ENCODE measurements at places on chromosomes 16 and 17.

DNA sequence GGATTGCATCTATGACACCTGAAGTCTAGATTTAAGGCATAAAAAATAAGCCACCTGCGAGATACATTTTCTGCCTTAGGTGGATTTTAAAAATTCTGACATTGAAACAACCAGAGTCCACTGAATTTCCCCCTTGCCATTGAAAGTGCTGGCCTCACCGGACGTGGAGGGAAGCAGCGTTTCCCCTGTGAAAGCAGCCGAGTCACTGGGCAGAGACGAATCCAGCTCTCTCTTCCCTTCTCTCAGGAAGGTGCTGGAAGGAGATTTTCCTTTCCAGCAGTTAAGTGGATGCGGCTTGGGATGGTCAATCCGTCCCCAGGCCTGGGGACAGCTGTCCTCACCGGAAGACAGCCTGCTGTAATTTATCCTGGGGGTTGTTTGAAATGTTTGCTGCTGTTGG is 270.9 kb upstream of the FOXF1 start:
- no peak for DNase-seq

DNA sequence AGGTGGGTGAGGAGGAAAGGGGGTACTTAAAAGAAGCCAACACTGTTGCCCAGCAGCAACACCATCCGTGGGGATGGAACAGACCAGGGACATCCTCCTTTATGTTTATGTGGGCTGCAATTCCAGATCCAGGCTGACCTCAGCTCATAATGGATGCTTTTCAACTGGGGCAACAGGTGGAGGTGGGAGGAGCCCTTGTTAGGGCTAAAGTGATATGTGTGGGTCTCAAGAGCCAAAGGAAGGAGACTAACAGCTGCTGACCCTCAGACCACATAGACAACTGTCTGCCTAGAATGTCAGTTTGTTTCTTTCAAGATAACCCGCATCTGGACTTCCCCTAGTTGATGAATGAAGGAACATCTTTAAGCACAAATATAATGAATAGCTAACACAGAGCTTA is 2.0 kb upstream of the INPP5K start:
- DNase-seq: no peak

GRCh38 chr16:8516471-8516870 is 73.8 kb downstream of the TMEM114 start:
- no peak for DNase-seq

DNA sequence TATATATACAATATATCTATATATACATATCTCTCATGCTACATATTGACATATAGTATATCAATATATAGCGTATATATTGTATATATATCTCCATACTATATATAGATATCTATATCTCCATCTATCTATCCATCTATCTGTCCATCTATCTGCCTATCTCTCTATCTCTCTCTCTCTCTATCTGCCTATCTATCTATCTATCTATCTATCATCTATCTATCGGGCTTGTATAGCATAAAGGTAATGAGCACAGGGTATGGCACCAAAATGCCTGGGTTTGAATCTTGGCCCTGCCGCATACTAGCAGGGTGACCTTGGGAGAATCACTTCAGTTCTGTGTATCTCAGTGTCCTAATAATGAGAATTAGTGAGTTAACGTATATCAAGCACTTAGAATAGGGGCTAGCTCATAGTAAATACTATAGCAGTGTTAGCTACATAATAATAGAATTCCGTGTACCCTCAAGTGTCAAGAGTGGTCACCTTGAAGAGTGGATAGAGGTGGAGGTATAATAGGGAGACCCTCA is 1.5 kb downstream of the ST6GALNAC1 start:
- no peak for DNase-seq

DNA sequence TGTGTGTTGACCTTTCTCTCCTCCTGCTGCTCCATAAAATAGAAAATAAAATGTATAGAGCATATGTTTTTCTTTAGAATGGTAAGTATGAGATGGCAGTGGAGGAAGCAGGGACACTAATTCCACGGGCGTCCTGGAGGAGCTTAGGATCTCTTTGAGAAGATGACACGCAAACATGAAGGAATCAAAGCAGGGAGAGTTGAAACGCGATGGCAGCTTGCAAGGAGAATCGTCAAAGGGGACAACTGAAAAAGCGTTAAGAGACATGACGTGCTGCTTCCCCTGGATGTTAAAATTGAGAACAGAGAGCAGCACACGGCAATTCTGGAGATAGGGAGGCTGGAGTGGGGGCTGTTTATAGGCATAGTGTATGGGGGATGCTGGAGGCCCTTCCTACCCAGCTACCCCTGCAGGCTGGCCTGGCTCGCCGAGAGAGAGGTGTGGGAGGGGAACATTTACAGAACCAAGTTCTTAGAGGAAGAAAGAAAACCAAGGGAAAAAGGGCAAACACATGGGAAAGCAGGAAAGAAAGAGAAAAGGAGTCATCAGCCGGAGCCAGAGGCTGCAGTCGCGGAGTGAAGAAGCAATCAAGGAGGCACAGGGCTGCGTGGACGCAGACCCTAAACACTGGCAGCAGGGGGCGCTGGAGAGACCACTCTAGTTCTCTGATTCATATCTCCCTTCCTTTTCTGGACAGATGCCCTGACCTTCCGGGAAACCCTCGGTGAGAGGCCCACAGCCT is 55.8 kb downstream of the MYH13 start:
- peak; percentile 28 for DNase-seq

DNA sequence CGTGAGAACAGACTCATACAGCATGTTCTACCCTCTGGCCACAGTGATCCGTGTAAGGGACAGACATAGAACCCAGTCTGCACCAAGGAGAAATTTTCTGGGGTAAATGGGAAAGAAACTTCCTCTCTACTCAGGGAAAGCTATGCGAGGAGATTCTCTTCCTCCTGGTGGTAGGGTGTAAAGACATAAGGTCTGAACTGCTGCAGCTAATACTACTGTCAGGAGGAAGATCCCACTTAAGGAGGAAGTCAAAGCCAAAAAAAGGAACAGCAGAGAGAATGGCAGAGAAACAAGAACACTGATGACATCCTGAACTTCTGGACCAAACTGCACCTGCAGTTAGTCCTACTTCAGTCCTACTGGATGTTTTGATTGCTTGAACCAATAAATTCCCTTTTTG is 7.1 kb upstream of the TM4SF5 start:
- no peak for DNase-seq

DNA sequence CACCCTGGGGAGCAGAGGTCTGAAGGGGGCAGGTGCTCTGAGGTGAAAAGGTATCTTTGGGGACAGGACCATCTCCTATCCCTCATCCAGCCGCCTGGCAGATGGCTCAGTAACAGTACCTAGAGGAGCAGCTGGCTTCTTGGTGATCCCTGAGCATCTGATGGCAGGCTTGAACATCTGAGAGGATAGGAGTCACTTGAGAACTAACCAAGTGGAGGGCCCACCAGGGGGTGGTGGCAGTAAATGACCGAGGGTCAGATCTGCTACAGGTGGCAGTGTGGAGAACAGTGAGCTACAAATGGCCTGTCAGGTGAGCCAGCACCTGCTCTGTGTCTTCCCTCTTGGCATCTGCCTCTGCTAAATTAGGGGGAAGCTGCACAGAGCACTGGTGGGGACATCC is 13.8 kb downstream of the HROB start:
- DNase-seq: peak; percentile 97

GRCh38 chr17:79338604-79339003 is 264.0 kb downstream of the ENGASE start:
- no peak for DNase-seq

All from NCI-H524 (cell line).